ENCODE measurements at places on chromosomes 3 and 15.

GRCh38 chr3:158801201-158801600 lies 653 bp upstream of the MFSD1 start:
- DNase-seq = peak; percentile 60

GRCh38 chr3:151386056-151386455 lies 1.5 kb upstream of the P2RY12 start:
- no peak for DNase-seq

DNA sequence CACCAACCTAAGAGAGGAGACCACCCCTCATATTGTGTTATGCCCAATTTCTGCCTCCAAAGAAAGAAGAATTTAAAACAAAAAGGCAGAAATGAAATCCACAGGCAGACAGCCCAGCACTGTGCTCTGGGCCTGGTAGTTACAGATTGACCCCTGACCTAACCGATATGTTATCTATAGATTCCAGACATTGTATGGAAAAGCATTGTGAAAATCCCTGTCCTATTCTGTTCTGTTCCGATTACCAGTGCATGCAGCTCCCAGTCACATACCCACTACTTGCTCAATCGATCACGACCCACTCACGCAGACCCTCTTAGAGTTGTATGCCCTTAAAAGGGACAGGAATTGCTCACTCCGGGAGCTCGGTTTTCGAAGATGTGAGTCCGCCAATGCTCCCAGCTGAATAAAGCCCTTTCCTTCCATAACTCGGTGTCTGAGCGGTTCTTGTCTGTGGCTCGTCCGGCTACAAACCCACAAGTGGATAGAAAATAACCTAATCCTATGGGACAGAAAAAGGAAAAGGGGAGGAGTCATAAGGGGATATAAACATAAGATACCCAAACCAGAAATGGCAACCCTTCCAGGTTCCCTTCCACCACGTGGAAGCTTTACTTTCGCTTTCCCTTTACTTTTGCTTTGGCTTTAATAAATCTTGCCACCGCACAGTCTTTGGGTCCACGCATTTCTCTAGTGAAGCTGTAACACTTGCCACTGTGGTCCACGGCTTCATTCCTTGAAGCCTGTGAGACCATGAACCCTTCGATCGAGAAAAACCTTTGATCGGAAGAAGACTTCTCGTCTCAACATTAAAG lies 1.7 kb upstream of the CFAP91 start:
- no peak for DNase-seq

DNA sequence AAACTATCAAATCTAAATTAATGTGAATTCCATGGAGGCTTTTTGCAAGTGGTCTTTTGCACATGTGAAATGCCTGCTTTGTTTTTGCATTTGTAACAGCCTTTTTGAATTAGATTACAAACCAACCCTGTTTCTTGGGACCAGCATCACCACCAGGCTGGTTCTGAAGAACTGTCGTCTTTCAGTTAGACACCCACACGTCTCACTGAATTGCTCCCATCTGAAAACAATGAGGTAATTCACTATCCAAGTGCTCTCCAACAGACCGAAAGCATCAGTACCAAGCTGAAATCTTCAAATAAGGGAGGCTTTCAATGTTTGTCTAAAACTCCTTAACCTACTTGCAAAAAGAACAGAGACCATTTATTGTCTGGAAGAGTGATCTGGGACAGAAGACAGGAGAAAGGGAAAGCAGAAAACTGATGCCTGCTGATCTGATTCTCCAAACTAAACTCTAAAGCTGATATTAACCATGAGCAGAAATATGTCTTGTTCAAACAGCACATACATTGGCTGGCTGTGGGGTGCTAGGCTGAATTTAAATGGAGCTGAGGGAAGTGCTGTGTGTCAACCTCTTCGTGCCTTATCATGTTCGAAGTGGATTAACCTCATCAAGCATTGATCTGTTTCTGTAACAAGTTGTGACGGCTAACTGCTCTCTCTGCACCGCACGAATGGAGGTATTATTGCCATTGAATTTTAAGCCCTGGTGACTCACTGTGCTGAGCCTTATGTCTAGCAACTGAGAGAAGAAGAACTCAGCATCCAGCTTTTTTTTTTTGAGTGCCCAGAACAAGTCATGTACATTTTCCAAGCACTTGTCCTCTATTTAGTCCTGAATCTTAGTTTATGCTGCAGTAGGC lies 213.7 kb upstream of the P2RY1 start:
- DNase-seq = no peak

DNA sequence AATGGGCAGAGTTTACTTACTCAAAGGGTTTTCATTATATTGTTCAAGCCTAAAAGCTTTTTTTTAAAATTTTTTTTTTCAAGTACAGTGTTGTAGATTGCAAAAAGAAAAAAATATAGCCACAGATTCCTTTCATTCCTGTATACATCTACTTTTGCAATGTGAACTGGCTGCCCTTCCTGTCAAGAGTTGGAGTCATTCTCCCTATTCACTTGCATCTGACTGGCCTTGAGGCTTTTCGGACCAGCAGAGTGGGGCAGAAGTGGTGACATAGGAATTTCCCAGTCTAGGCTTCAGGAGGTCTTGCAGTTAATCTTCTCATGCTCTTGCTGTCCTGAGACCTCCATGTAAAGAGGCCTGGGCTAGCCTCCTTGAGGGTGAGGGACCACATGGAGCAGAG lies 218.3 kb upstream of the CFAP20DC start:
- no peak for DNase-seq

- no peak for DNase-seq
Observed at GRCh38 chr15:74821091-74821789, 5.2 kb upstream of the CPLX3 start.

- DNase-seq = no peak
Observed at GRCh38 chr3:13879946-13880810, at the start of gene WNT7A. TSS of gene WNT7A (minus strand) at chr3:13880071. CDS start at chr3:13879816, 255 bp downstream.

DNA sequence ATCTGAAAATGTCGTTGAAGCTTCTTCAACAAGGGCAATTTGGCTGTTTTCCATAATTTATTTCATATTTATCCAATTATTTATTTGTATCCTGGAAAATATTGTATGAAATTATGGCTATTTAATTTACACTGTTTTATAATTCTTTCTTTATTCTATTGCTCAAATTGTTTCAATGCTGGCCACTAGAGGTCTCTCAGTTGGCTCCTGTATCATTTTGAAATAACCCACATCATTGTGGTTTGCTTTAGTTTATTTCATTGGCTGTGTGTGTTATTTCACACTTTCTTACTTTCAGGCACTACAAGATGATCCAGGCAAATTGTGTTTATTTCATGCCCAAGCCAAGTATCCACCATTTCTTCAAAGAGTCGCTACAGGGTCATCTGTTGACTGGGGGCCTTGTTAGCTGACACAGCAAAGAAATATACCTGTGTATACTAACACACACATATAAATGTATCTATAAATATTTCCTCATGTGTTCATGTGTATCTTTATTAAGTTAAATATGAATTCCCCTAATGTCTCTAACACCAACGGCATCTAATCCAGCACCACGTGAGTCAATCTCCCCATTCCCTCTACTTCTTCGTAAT lies 86.2 kb downstream of the NPAP1 start:
- DNase-seq = peak; percentile 17

DNA sequence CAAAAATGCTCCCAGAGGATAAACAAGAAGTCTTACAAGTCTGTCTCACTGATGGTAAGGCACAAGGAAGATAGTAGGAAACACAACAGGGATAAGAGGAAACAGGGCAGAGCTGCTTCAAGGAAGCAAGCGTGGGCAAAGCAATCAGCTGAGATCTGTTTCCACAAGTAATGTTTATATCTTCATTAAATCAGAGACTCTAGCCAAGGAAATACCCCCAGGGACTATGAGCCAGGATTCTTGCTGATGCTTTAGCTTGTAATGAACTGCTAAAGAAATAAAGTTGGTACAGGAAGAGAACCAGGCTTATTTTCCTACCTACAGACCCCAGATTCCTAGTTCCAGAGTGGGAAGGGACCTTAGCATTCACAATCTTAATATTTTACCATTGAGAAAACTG lies 112.7 kb upstream of the C3orf80 start:
- DNase-seq = no peak

DNA sequence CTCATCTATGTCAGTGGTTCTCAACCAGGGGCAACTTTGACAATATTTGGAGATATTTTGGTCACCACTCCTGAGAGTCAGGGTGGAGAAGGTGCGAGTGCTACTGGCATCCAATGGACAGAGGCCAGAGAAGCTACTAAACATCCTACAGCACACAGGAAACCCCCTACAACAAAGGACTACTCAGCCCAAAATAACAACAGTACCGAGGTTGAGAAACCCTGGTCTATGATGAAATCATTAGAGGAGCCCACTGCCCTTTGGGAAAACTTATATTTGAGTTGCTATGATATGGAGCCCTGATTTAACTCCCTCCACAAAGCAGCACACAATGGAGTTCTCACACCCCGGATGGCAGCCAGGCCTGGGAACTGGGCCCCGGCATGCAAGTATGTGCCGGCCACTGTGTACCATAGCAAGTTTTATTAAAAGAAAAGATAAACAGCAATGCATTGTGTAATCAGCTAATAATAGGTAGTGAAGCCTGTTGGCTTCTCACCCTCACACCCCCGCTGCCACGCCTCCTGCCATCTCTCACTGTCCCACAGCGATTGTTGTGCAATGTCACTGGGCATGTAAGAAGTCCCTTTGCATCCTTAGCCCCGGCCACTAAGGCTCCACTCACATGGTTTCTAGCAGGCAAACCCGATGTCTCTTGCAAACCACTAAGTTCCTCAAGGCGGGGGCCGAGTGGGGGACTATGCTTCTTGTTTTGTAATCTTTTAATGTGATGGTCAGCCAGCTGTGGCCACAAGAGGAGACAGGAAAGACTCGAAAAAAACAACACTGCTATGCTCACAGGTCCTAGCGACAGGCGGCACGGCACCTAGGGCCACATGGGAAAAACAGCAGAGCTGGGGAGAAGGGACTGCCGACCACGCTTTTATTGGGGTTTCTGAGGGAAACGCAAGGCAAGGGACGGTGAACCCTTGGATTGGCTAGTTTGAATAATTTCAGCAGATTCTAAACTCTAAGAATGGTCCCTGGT lies 110.0 kb downstream of the AQP9 start:
- peak; percentile 51 for DNase-seq

DNA sequence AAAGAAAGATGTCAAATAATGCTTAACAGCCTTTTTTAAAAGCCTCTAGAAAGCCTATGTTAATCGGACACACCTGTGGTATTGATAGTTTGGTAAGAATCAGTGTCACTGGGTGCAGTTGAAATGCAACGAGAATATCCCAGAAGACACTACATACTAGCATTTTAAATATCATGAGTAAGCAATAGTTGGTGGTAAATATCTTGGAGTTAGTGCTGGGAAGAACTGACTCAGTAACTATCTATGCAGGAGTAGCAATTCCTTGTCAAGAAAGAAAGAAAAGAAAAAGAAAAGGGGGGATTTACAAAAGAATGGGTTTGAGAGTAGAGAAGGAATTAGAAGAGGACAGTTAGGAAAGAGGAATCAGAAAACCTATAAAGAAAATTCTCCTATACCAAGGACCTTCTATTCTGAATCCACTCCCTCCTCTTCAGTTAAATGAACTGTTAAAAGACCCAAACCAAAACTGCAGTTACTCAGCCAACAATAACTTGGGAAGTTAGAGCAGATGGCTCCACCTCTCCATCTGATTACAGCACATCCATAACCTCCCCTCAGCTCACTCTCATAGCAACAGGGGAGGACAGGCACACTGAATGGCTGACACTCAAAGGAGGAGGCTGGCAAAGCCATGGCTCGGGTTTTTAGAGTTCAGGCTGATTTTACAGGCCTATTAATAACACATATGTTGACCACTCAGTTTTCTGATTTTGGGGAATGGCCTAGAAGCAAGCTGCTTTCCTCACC lies 207.6 kb upstream of the MDFIC2 start:
- peak; percentile 23 for DNase-seq

- no peak for DNase-seq
Observed at GRCh38 chr15:58490086-58490887, 58.5 kb downstream of the LIPC start.

- DNase-seq = no peak
Observed at GRCh38 chr3:160454995-160455394, 5.4 kb upstream of the TRIM59 start.

DNA sequence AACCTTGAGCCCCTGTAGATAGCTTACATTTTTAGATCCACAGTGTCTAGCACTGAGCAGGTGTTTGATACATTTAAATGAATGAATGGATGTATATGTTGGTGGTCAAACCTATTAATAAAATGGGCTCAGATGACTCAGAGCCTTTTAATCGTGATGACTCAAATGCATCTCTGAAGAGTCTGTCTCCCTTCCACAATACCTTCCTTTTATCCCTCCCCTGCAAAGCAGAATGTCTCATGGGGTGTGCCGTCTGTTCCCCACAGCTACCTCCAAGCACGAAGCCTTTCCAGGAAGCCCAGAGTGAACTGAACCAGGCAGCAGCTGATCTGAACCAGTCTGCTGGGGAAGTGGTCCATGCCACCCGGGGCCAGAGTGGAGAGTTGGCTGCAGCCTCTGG lies 303.5 kb upstream of the TPM1 start:
- no peak for DNase-seq

DNA sequence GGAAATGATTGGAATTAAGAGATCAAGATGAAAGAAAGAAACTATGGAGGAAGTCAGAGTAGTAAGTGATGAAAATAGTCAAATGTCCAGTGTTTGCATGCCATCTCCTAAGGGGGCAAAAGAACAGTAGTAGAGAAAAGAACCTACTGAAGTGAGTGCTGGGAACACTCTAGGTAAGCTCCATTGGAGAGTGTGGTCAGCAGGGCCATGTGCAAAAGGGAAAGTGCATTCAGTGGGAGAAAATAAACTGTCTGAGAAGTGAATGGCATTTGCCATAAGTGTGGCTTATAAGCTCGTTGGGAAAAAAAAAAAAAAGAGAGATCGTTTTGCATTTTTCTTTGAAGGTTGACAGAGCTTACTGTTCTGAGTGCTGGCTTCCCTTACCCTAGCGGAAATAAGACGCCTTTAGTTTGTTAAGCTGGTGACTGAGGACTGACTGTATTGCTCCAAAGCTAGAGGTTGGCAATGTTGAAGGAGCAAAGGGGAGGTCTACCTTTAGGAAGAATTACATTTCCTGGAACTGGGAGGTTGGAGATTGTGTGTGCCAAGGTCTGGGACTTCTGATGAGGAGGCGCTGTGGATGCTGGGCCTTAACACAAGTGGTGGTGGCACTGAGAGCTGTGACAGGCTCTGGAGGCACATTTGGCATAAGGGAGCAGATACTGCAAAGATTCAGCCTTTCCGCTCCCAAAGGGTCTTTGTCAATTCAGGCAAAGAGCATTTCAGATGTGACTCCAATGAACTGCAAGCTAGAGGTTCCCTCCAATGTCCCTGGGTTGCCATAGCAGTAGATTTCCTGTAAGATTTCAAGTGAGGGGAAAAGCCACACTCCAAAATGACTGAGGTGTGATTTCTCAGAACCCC lies 287.8 kb upstream of the SATB1 start:
- no peak for DNase-seq

DNA sequence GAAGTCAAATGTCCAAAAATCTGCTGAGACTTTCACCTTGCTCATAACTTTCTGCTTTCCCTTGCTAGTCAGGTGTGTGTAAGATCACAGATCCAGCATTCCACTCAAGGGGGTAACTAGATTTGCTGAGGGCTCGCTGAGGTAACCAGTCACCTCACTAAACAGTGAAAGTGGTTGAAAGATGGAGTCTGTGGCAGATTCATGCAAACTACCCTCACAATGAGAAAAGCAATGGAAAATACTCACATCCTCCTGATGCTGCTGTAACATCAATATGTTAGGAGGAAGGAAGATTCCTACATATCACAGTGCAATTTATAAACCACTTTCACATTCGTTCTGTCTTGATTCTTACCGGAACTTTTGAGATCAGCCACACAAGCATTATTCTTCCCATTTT lies 174.3 kb upstream of the BCL6 start:
- no peak for DNase-seq

All from stomach (tissue), 19 donors.